Pancreas (tissue), 10 donors: ENCODE measurements at places on chromosomes 7 and 10. TPM values are rescaled to one million over a fixed set of nuclear protein-coding genes. Genes with fewer than 3 reads are reported as not detected.

- H3K4me1 ChIP-seq = no peaks in the 10 kb centered on the region
- no peak overlapping the region for H3K27ac ChIP-seq
- DNase-seq = no peak
Observed at GRCh38 chr10:10587744-10588393, 429.8 kb upstream of the CELF2 start.

DNA sequence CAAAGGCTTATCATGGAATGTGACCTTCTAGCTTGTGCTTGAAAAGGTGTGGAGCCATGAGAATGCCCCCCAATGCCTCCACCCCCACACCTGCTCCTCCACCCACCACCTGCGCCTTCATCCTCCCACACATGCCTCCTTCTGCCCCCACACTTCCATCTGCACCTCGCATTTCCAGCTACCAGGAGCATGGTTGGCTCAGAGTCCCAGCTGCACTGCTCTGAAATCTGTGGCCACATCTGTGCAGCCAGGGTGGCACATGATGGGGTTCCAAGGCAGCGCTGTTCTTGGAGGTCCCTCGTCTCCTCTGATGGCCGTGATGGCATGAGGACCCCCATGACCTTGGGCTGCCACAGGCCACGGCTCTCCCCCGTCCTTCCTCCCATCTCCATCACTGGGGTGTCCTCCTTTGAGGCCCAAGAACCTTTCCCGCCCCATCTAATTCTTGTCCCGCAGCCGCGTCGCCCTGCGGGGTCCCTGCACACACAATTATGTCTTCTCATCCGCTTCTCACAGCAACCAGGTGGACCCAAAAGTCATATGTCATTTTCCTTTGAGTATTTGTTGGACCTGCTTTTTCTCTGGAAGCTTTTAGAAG lies 40.6 kb upstream of the CNPY1 start:
- no peak overlapping the region for H3K27ac ChIP-seq
- no peaks in the 10 kb centered on the region for H3K36me3 ChIP-seq
- DNase-seq = no peak
- H3K4me1 ChIP-seq = no peaks in the 10 kb centered on the region
- no peak overlapping the region for H3K4me3 ChIP-seq
- no peaks in the 10 kb centered on the region for H3K27me3 ChIP-seq

GRCh38 chr10:52250510-52250909 lies 63.6 kb upstream of the DKK1 start:
- H3K36me3 ChIP-seq = no peaks in the 10 kb centered on the region
- H3K4me3 ChIP-seq = no peak overlapping the region
- no peak for DNase-seq
- no peaks in the 10 kb centered on the region for H3K4me1 ChIP-seq
- H3K27me3 ChIP-seq = no peaks in the 10 kb centered on the region

GRCh38 chr10:96387601-96388000 lies 28.8 kb upstream of the OPALIN start:
- no peaks in the 10 kb centered on the region for H3K36me3 ChIP-seq
- peaks cover 19% of the 10 kb centered on the region for H3K4me1 ChIP-seq
- no peak for DNase-seq

- DNase-seq = no peak
- H3K4me3 ChIP-seq = no peak overlapping the region
- H3K27ac ChIP-seq = no peak overlapping the region
- H3K27me3 ChIP-seq = no peaks in the 10 kb centered on the region
- no peaks in the 10 kb centered on the region for H3K4me1 ChIP-seq
Observed at GRCh38 chr7:81198766-81199165, 279.9 kb upstream of the SEMA3C start.

DNA sequence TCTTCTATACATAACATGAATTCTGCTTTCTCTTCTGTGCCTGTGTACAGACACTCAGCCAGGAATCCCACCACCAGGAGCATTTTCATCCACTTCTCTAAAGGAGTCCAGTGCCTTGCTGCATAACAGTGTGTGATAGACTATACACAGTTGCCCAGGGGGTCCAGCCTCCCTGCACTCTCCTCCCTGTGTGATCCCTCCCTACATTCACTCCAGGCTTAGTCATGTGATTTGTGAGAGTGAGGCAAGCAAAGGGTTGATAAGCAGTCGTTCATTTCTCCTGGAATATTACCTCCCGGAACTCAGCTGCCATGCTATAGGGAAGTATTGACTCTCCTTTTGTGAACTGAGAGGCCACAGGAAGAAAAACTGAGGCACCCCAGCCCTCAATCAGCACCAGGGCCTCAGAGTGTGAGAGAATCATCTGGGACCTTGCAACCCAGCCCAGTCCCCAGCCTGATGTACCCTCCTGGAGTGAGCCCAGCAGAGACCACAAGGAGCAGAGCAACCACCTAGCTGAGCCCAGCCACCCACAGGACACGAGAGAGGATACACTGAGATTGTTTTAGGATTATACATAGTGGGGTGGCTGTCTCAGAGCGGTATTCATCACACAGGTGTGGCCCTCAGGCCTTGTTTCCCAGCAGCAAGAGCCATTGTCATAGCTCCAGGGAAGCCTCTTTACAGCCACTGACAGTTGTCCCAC lies 45.0 kb upstream of the EEPD1 start:
- no peak for DNase-seq
- no peak overlapping the region for H3K4me3 ChIP-seq
- H3K27ac ChIP-seq = no peak overlapping the region
- H3K4me1 ChIP-seq = no peaks in the 10 kb centered on the region

DNA sequence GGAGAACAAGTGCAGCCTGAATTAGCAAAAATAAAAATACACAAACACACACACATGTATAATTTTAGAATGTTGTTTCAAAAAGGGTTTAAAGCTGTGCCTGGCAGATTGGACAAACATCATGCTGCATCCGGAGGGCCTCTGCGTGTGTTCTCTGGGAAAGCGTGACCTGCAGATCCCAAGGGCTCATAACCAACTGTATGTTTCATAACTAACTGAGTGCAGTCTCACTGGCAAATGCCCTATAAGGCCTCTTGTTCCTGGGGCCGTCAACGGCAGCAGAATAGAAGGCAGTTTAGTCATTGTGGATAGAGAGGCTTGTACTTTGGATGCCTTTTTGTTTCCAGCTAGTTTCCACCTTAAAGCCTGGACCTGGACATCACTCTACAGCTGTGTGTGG lies 243.8 kb upstream of the KIAA1217 start:
- no peaks in the 10 kb centered on the region for H3K27me3 ChIP-seq
- DNase-seq = no peak
- H3K4me1 ChIP-seq = no peaks in the 10 kb centered on the region
- H3K27ac ChIP-seq = no peak overlapping the region
- H3K36me3 ChIP-seq = no peaks in the 10 kb centered on the region
- no peak overlapping the region for H3K4me3 ChIP-seq

The CDH23 gene
- total RNA-seq = 8.4 TPM

The CHN2 gene
- total RNA-seq = 23.9 TPM

GRCh38 chr10:30055226-30055662 lies 4.1 kb downstream of the JCAD start:
- H3K4me3 ChIP-seq = no peak overlapping the region
- no peak for DNase-seq
- H3K27ac ChIP-seq = peak overlapping the region; percentile 25
- no peaks in the 10 kb centered on the region for H3K4me1 ChIP-seq
- no peaks in the 10 kb centered on the region for H3K36me3 ChIP-seq
- H3K27me3 ChIP-seq = no peaks in the 10 kb centered on the region

The TSC22D4 gene
- total RNA-seq = 20.2 TPM

DNA sequence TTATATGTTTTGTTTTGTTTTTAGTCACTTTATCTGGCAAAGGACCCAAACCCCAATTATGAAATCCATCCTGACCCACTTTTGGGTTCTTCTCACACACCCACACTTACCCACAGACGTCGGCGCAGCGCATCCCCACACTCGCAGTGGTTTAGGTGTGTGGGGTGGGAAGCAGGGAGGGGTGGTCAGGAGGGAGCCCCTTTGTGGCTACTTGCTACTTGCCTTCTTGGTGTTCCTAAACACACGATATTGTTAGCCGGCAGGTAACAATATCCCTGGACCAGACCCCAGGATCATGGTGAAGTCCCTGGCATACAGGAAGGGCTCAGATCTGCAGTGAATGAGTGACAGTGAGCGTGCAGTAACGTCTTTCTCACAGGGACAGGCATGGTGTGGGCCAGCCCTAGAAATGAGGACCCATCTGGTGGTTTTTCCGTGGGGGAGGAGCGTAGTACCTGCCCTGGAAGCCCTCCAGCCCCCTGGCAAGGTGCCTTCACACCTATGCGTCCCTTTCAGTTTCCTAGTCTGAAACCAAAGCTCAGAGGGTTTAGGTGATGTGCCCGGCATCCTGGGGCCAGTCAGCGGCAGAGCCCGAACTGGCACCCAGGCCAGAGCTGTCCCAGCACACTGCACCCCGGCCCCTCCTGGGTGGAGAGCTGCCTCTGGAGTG lies 4.4 kb downstream of the SPOCK2 start:
- H3K4me1 ChIP-seq = peaks cover 10% of the 10 kb centered on the region
- no peak for DNase-seq
- no peaks in the 10 kb centered on the region for H3K36me3 ChIP-seq

GRCh38 chr7:139332697-139333359 lies 8.3 kb upstream of the FMC1 start:
- H3K4me1 ChIP-seq = no peaks in the 10 kb centered on the region
- no peak for DNase-seq
- no peaks in the 10 kb centered on the region for H3K27me3 ChIP-seq

DNA sequence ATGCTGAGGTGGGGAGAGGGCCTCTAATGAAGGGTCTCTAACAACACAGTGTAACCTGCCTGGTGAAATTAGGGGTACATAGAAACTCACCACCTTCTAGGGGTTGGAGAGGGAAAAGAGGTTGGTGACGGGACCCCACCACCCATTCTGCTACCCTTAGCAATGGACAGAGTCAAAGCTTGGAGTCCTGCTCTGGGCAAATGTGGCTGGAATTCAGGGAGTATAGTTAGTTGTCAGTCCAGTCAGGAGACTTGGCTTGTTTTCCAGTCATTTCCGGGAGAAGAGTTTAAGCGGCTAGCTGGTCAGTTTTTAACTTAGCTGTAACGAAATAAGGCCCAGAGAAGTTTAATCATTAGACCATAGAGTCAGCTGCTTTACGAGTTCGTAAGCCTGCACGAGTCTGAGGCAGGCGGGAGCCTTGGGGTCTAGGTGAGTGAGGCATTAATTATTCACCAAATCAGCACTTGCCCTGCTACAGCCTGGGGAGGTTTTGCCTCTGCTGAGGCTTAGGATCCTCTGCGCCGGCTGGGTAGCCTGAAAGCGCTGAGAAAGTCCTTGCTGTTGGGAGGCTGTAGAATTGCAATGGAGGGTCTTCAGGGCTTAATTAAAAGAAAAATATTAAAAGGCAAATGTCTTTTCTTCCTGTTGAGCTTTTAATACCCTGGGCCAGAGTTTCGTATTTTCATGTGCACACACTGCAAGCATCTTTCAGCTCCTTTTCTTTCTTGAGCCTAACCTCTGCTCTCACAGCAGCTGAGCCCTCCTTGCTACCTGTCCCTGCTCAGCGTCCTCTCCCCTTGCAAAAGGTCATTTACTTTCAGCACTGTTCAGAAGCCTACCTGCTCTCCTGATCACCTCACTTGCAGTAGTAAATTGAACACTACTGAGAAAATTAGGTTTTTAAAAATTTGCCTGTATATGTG lies 1.5 kb upstream of the LAMB1 start:
- H3K27me3 ChIP-seq = no peaks in the 10 kb centered on the region
- H3K4me3 ChIP-seq = no peak overlapping the region
- no peaks in the 10 kb centered on the region for H3K36me3 ChIP-seq
- DNase-seq = peak; percentile 36

The SUV39H2 gene
- 5.1 TPM for total RNA-seq

The MCM10 gene
- total RNA-seq = not detected

The CYP26C1 gene
- 0.17 TPM for total RNA-seq

The IGF2BP3 gene
- total RNA-seq = 0.97 TPM

DNA sequence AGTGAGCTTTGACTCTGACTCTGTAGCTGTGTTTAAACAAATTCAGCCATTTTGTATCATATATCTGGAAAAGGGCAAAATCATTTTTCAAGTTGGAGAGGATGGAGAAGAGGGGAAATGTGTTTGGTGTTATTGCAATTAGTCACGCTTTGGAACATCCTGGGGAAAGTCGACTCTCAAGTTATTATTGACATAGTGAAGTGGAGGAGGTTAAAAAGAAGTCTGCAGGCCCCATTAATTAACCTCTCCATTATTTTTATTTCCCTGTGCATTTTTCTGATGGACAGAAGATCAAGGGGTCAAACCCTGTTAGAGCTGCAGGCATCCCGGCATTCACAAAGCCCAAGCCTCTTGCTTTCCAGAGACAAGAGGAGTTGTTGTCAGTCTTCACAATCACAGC lies 132.6 kb downstream of the TEX36 start:
- no peak overlapping the region for H3K4me3 ChIP-seq
- no peak overlapping the region for H3K27ac ChIP-seq
- no peaks in the 10 kb centered on the region for H3K27me3 ChIP-seq
- H3K4me1 ChIP-seq = no peaks in the 10 kb centered on the region
- no peak for DNase-seq

DNA sequence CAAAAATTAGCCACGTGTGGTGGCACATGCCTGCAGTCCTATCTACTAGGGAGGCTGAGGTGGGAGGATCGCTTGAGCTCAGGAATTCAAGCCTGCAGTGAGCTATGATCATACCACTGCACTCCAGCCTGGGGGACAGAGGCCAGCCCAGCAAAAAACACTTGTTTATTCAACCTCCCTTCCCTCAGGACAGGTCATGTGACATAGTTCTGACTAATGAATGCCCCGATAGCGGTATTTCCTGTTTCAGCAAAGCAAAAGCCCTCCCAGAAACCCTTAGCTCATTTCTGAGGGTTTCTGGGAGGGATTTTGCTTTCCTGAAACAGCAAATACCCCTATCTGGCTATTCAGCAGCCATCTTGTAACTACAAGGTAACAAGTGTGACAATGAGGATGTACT lies 157.1 kb downstream of the GATA3 start:
- DNase-seq = no peak
- H3K27me3 ChIP-seq = no peaks in the 10 kb centered on the region
- no peak overlapping the region for H3K4me3 ChIP-seq
- H3K4me1 ChIP-seq = no peaks in the 10 kb centered on the region
- H3K27ac ChIP-seq = no peak overlapping the region

The RBM20 gene
- 12.0 TPM for total RNA-seq

DNA sequence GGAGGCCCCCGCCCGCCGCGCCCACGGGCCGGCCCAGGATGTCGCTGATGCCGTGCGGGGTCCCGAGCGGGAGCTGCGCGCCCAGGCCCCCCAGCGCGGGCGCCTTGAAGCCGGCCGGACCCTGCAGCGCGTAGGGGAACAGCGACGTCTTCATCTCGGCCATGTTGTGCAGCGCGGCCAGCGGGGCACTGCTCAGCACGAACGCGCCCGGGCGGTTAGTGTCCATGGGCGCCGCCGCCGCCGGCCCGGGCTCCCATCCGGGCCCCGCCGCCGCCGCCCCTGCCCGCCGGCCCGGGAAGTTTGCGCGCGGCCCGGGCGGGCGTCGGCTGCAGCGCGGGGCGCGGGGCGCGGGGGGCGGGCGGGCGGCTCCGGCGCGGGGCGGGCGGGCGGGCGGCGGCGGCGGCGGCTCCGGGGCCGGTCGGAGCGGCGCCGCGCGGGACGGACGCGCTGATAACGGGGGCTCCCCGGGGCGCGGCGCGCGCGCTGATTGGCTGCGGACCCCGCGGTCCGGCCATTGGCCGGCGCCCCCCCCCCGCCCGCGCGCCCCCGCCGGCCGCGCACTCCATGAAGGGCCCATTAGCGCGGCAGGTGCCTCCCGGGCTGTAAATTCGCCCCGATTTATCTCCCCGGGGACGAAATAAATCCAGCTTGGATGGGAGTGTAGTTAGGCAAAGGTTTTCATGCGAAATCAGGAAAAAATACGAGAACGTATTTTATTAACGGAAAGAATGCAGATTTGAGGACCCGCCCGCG lies at the start of gene NKX6-2:
Gene NKX6-2 (minus strand): TSS at position 425 of the 753 bp plus-strand sequence. CDS start 199 bp downstream, at position 226.
- H3K27ac ChIP-seq = no peak within 1 kb of the TSS
- H3K36me3 ChIP-seq = peaks cover 14% of the 10 kb centered on the region
- no peaks in the 10 kb centered on the region for H3K4me1 ChIP-seq
- DNase-seq = no peak

The ANKRD30A gene
- total RNA-seq = not detected
